RPMI8226 (cell line): ENCODE measurements at places on chromosomes 7 and 10.
A peak's percentile ranks its signal among the peaks of the same experiment; 100 is the strongest.

- no peak for DNase-seq
Measured at GRCh38 chr7:33356336-33356735, 227.0 kb downstream of the BBS9 start.

GRCh38 chr10:3784510-3785250 lies at the start of gene KLF6:
Gene KLF6, minus strand, starts transcription at chr10:3785209. Its CDS starts 195 bp downstream, at chr10:3785014.
- DNase-seq, result peak; percentile 51

DNA sequence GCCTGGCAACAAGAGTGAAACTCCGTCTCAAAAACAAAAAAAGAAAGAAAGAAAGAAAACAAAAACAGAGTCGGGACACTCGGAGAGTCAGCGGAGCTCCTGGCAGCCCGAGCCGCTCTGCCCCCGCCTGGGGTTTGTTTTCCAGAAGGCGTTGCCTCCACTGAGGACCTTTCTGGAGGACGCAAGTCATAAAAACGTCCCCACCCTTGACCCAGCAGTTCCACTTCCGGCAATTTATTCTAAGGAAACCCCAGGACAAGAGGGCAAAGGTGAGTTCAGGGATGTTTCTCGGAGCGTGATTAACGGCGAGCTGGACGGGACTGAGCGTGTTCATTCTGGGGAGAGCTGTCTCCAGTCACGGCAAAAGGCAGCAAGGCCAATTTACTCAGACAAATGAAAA lies 27.0 kb upstream of the SUN1 start:
- no peak for DNase-seq

GRCh38 chr10:12602521-12602920 lies 253.2 kb downstream of the CAMK1D start:
- no peak for DNase-seq
